KBM-7 (cell line): ENCODE measurements at places on chromosomes 6 and 20.
A peak's percentile ranks its signal among the peaks of the same experiment; 100 is the strongest.

DNA sequence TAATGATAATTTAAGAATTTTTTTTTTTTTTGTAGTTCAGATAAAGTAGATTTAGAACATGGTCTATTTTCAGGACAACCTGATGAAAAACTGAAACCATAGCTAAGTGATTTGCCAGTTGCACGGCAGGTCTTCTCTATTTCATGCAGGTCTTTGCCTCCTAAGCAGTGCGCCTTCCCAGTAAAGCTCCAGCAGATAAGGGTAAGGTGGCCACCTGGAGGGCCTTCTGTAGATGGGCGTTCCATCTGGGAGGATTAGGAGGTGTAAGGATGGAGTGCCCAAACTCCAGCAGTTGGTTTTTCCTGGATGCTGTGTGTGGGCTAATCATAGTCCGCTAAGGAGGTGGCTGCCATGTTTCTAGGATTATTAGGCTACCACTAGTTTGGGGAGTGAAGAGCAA, 107.1 kb downstream of the ARID1B start:
- no peak for DNase-seq

GRCh38 chr6:40138273-40138720, 204.0 kb upstream of the MOCS1 start:
- peak; percentile 3 for DNase-seq

DNA sequence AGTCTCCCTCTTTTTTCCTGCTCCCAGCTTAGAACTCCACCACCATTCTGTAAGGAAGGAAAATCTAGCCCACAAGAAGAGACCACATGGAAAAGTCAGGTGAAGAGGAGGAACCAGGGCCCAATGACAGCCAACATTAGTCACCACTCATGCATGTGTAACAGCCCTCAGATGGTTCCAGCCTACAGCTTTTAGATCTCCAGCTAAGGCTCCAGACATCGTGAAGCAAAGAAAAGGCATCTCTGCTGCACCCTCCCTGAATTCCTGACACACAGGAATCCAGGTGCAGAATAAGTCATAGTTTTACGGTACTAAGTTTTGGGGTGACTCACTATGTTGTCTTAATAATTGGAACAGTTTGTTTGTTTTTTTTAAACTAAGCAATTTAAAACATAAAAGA, 25.5 kb downstream of the DCDC2 start:
- DNase-seq: no peak

GRCh38 chr20:10536531-10536930, 101.4 kb downstream of the SLX4IP start:
- peak; percentile 39 for DNase-seq
